ENCODE measurements at places on chromosomes 12 and 14.

DNA sequence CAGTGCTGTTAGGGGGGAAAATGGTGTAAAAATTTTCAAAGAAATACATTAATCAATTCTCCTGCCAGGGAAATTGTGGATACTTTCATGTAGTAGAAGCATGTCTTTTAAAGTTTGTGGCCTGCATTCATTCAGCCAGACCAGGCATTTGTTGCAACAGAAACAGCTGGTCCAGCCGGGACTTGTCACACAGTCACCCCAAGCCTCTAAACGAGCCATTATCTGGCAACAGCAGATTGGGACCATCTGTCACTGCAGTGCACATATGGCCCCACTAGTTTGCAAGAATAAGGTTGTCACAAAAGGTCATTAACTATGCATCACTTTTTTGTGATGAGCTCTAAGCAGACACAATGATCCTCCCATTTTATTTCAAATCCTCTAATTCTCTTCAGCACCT is 193.9 kb downstream of the PHLDA1 start:
- DNase-seq: no peak

DNA sequence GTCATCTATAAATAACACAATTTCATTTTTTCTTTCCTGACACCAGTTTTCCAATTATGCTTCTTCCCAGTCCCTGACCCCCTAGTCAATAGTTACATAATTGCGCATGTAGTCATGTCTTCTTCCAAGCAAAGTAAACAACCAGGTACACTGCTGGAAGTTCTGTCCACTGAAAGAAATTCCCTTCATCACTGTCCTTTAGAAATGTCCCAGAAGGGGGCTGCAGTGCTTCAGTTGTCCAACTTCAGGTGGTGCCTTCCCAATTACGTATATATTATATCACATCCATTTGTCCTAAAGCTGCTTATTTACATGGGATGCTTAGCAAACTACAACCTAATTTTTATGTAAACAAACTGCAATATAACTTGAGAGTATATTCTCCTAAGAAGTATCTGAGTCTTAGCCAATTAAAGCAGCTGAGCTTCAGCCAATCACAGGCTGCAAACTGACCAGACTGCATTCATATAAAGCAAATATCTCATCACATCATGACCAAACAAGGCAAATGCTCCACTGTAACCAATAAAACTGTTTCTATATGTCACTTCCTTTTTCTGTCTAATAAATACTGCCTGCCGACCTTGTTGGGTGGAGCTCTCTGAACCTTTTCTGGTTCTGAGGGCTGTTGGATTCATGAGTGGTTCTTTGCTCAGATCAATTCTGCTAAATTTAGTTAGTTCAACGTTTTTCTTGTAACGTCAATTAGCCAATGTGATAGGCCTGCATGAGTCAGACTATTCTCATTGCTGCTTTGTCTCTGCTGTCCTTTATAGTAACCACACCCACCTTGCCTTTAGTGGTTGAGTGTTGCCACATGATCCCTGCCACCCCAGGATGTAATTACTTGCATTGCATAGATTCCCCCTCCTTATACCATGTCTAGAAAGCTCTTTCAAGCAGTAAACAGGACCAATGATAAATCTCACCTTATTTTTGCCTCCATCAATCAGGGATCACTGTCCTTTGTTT is 239.3 kb downstream of the ALG10B start:
- no peak for DNase-seq

DNA sequence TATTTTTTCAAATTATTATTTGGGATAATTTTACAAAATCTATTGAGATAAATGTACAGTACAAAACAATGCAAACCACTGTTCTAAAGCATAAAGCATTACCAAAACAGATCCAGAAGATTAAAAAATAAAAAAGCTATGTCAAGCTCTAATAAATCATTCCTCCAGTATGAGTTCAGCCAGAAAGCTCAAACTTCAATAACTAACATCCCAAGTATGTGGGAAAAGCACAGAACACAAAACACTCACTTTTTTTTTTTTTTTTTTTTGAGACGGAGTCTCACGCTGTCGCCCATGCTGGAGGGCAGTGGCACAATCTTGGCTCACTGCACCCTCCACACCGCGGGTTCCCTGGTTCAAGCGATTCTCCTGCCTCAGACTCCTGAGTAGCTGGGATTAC is 11.3 kb downstream of the SAV1 start:
- no peak for DNase-seq

GRCh38 chr12:3005736-3006135 is 46.5 kb downstream of the TEAD4 start:
- no peak for DNase-seq

- DNase-seq: no peak
Observed at GRCh38 chr12:54588110-54588889, at the start of gene PPP1R1A. PPP1R1A (minus strand) TSS chr12:54588659; CDS start chr12:54588488, 171 bp downstream.

- no peak for DNase-seq
Observed at GRCh38 chr14:81222691-81223090, 1.9 kb upstream of the GTF2A1 start.

DNA sequence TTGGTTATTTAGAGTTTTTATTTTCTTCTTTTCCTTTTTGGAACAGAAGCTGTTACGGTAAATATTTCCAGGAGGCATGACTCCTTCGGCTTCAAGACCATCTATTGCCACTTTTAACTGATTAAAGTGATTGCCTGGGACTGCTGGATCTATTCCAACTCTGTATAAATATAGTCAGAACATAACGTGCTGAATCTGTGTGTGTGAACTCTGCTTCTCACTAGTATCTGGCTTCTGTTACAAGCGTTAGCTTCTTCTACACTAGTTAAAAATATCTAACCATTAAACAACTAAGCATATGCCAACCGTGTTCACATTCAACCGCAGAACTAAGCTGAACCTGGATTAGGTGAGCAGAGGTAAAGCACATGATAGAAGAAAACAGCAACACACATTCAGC is 49.0 kb downstream of the TMTC1 start:
- DNase-seq: no peak

Measured in stimulated activated CD4-positive, alpha-beta T cell treated with anti-CD3 and anti-CD28 coated beads, Interleukin-1b, Interleukin-23, amount 100 ng/mL, for 1 hour (primary cell).